ENCODE measurements at places on chromosomes 5 and 9. TPM values are rescaled to one million over a fixed set of nuclear protein-coding genes. Genes with fewer than 3 reads are reported as not detected.

DNA sequence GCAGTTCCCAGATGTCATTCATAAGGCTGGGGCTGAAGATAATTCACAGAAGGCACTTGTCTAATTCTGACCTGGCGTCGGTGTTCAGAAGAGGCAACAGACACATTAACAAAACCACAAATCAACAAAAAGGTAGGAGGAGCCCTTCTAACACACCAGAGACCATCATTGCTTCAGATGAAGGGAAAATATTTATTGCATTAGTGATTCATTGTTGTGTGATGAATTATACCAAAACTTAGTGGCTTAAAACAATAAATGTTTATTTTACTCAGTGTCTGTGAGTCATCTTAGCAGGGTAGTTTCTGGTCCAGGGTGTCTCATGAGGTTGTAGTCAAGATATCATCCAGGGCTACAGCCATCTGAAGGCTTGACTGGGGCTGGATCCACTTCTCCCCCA lies 91.3 kb upstream of the KIF2A start:
- DNase-seq, result peak; percentile 25

- DNase-seq, result peak; percentile 68
Observed at GRCh38 chr5:80238778-80239679, 16.8 kb downstream of the SERINC5 start.

DNA sequence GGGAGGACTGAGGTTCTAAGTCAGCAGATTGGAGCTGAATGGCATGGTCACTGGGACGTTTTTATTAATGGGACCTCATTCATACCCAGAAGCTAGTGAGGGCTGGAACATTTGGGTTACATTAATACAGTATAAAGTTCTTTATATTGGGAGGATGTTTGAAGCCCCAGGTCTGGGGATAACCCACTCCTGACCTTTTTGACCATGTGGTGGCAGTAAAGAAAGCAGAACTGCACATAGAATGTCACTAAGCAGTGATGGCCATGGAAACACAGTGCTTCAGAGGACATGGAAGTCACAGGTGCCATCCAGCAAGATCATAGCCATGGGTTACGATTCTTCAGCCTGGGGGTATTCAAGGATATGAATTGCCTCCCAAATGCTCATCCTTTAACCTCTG lies 176.0 kb downstream of the ATP10B start:
- DNase-seq, result no peak

DNA sequence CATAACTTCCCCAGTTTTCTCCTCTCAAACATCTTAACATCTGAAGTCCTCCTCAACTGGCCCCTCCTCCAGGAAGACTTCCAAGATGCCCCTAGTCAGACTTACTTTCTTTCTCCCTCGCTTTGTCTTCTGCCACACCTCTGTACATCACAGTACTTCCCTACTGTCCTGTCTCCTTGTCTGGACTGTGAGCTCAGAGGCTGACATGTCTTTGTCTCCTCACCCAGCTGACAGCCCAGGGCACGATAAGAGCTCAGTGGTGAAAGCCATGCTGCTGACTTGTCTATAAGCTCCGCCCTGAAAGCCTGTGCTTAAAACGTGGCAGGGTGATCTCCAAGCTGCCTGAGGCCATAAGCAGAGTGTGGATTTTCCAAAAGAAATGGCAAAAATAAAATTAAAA lies 33.0 kb upstream of the SLC25A51 start:
- DNase-seq, result peak; percentile 96

SCAI gene
- polyA plus RNA-seq, result 3.0 TPM

DNA sequence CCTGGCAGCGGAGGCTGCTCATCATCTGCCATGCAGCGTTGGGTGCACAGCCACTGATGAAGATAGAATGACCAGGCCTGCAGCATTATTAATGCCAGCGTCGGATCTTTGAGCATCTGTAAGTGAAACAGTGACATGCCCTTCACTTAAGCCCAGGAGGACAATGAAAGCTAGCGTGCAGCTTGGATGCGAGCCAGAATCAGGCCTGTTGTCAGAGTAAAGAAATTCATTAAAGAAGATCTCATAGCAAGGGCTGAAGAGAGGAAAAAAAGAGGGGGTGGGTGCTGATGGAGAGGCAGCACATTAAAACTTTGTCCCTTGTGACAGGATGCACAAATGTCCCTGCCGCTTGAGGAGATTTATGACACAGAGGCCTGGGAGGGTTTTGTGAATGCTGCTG lies 186.1 kb upstream of the MAST4 start:
- DNase-seq, result no peak

LECT2 gene
- 0.41 TPM for polyA plus RNA-seq

DNA sequence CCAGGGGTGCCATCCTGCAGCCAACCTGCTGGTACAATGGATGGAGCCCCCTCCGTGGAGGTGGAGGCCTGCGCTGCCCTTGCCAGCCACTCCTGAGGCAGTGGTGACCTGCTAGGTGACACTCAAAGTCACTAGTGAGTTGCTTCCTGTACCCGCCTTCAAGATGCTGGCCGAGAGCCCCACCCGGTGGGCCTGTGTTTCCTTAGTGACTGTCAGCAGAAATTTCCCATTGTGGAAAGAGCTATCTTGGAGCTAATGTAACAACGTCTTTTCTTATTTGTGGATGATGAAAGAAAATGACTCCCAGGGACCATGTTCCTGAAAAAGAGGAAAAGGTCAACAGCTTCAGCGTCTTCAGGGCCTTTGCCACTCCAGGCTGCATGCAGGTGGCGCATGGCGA lies 117.0 kb upstream of the BOD1 start:
- DNase-seq, result no peak

DNA sequence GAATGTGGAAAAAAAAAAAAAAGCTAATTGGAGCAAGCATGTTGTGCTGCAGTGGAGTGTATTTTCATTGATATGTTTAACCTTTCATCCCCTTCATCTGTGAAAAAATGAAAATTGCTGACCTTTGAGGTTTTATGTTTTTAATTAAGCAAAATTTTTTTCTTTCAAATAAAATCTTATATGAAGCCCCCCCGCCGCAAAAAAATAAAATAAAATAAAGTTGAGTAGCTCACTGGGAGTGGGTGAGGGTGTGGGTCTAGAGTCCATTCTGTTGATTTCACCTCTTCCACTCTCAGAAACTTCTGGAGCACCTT lies 43.3 kb downstream of the TEK start:
- no peak for DNase-seq

DNA sequence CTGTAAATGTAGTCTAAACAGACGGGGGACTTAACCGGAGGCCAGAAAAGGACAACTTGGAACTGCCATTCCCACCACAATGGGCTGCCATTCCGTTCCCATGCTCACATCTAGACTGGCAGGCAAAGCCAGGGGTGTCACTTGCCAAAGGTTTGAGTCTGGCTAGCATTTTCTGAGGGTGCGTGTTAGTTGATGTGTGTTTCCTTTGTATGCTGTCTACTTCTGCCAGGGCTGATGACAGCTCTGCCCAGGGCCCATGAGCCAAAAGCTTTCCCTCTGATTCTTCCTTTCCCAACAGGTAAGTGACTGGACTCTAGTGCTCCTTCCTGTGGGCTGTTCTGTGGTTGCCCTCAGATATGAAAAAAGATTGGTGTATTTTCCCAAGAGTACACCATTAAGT lies 68.0 kb downstream of the ZNF608 start:
- no peak for DNase-seq

- DNase-seq, result no peak
Observed at GRCh38 chr5:172530406-172530805, 76.1 kb upstream of the SH3PXD2B start.

- DNase-seq, result no peak
Observed at GRCh38 chr9:85603936-85604335, 137.8 kb downstream of the AGTPBP1 start.

HNRNPA0 gene
- 5.2 TPM for polyA plus RNA-seq

HSD17B3 gene
- not detected for polyA plus RNA-seq

SH3RF2 gene
- 0.37 TPM for polyA plus RNA-seq

NTNG2 gene
- polyA plus RNA-seq, result 0.13 TPM

- DNase-seq, result no peak
Observed at GRCh38 chr5:4880304-4880741, 259.8 kb upstream of the ADAMTS16 start.

- no peak for DNase-seq
Observed at GRCh38 chr5:16712178-16712577, 95.4 kb upstream of the RETREG1 start.

DNA sequence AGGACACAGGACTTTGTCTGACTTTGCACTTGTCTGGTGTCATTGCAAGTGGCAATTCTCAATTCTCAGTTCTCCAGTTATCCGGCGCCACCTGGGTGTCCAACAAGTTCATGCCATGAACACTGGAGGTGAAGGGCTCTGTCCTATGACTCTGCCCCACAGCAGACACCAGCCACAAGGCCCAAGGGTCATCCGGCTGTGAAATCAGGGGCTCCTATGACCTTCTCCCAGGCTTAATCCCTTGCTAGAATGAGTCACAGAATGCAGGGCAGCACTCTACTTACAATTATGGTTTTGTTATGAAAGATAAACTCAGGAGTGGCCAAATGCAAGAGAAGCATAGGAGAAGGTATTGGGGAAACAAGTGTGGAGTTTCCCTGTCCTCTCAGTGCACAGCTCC lies 392.0 kb downstream of the GADD45G start:
- peak; percentile 8 for DNase-seq

DNA sequence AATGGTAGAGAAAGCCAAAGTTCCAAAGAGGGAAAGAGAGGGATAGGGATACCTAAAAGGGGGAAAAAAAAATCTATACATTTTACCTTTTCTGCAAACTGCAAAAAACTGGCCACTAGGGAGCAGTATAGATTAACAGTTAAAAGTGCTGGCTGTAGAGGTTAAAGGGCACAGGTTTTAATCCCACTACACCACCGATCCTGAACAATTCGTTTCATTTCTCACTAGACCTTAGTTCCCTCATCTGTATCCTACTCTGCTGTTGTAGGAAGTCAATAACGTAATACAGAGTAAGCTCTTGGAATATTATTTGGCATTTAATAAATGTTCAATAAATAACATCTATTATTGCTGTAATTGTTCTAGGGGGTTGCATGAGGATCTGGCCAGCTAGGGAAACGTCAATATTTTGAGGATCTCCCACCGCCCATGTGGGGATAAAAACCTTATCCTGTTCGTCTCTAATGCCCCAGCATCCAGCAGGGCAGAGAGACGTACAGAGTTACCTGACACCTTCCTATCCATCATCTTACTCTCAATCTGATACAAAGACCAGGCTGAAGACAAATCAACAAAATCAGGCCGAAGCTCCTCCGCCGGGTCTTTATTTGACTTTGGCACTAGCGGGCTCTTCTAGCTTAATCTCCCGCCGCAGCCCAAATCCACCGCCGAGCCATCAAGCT lies 757 bp downstream of the CDC26 start:
- peak; percentile 82 for DNase-seq

FYB1 gene
- 0.11 TPM for polyA plus RNA-seq

WDR38 gene
- polyA plus RNA-seq, result not detected

FST gene
- 85.0 TPM for polyA plus RNA-seq

SPATA31E1 gene
- polyA plus RNA-seq, result not detected

- peak; percentile 59 for DNase-seq
Observed at GRCh38 chr9:97475059-97475458, 26.4 kb upstream of the TMOD1 start.

DNA sequence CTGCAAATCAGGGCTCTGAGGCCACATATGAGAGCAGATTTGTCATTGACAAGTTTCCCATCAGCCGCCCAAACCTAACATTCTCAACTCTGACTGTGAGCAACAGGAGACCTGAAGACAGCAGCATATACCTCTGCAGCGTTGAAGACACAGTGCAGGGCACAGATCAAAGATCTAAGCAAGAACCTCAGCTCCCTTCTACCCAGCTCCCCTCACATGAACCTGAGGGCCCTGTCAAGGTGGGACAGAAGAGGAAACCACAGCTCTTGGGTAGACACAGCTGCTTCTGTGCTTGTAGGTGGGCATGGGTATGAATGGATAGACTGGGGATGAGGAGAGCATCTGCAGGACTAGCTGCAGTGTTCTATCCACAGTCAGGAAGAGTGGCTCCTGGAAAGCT lies 8.7 kb upstream of the PRSS3 start:
- DNase-seq, result no peak

GRCh38 chr9:74094766-74095165 lies 402.4 kb upstream of the RORB start:
- no peak for DNase-seq

DNA sequence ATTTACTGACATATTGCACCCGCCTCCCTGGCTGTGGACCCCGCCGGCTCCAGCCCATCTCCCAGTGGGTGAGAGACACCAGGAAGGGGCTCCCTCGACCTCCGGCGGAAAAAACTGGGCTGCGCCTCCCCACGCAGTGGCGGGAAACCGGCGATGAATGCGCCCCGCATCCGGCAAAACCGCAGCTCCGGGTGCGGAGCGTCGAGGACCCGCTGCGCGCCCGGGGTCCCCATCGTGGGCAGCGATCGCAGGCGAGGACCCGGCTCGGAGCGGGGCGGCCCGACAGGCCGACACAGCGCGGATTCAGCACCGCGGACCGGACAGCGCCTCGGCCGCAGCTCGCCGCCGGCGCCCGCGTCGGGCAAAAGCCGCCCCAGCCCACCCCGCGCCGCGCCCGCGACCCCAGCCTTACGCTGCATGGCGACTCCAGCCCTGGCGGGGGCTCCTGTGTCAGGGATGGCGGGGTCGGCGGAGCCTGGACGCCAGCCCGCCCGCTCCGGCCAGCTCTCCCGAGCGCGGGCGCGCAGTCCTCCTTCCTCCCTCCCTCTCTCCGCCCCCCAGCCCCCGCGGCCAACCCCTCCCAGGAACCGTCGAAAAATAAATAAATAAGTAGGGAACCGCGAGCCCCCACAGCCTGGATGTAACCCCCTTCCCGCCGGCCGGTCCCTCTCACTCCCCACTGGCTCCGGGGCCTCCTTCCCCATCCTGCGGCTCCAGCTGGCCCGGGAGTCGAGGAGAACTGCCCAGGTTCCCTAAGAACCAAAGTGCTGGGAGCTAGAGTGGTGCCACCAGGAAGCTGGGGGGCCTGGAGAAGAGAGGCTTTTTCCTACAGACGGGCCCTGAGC lies 3.1 kb downstream of the LHX3 start:
- DNase-seq, result peak; percentile 54

DNA sequence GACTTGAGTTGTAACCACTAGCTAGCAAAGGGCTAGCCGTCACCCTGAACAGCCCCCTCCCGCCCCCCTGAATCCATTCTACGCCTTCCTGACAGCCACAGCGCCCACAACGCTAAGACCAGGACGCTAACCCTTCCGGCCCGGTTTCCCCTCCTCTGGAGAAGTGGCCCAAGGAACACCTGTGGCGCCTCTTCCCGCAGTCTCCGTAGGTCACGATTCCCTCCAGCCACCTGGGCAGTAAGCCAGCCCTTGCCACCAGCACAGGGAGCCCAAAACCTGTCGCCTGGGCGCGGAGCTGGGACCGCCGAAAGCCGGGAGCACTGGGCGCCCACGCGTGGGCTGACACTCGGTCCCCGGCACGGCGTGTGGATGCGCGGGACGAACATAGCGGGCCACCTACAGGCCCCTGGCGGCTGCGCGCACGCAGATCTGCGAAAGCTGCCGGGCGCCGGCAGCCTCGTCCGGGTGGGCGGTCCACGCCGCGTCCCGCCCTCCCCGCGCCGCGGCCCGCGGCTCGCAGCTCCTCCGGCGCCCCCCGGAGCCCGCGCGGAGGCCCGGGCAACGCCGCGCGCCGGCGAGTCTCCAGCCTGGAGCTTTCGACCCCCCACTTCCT lies 596 bp downstream of the IRF1 start:
- peak; percentile 80 for DNase-seq

PCDHA8 gene
- polyA plus RNA-seq, result not detected

DNA sequence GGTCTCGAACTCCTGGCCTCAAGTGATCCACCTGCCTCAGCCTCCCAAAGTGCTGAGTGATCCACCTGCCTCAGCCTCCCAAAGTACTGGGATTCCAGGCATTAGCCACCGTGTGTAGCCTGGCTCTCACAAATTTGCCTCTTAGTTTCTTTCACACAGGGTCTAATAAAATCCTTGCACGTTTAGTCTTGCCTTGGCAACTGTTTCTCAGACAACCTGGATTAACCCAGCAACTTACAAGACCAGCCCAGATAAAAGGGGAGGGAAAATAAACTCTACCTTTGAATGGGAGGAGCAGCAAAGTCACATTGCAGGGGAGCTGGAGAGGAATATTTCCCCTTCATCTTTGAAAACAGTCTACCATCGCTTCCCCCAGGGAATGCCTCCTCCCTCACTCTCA lies 29.3 kb upstream of the GNA14 start:
- DNase-seq, result no peak
